ENCODE measurements at places on chromosomes 11 and 22.

DNA sequence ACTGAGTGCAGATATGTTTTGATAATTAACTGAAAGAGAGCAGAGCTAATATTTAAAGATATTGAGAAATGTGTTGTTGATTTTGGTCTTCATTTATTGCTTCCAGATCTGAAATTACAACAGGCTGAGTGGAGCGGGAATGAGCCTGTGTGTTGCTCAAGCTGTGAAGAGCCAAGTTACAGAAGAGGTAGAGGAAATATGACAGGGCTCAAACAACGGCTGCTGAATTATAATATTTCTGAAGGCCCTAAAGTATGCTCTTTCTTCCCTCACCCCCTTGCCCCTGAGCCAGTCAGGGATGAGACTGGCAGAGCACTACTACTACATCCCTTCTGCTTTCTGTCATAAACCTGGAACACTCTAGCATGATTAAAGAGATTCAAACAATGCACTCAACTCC is 115.6 kb downstream of the FANCF start:
- DNase-seq, result no peak

DNA sequence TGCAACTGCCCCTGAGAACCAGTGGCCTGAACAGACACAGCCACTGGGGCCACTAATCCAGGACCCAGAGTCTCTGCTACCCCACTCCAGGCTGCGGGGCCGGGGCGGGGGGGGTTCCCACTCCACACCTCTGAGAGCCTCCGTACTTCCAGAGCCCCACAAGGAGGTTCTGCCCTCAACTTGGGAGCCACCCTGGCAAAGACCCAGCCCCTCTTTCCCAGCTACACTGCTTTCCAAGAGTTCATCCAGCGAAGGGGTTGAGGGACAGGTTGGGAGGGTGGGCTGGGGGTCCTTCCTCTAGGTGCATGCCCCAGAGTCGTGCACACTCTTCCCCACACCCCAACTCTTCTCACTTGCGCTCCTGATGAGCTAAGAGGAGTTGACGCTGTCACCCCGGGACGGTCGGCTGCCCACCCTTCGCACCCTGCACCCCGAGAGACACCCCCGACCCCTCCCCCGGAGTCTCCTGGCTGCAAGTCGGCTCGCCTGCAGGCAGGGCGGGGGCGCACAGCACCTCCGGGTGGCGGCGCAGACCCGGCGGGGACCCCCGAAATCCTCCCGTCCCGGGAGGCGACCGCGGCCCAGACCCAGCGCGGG is 531 bp downstream of the RAB3IL1 start:
- peak; percentile 27 for DNase-seq

GRCh38 chr11:10514709-10515108 is 26.3 kb downstream of the RNF141 start:
- no peak for DNase-seq

DNA sequence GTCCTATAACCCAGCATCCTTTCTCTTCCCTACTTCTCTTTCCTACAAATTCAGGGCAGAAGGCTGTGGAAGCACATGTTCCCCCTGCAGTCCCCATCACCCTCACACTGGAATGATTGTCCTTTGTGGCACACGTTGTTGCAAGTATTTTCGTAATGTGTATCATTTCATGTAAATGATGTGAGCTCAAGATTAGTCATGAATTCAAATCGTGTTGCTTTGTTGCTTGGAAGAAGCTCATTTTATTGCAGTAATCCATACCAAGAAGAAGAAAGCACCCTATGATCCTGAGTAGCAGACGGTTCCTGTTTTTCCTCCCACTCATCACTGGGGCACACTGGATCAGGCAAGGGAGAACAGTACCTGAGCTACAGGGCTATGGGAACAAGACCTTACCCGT is 173.4 kb downstream of the NCAM1 start:
- DNase-seq, result no peak

- DNase-seq, result no peak
These were observed 3.5 kb upstream of the GGT1 start for GRCh38 chr22:24599514-24599913.

- DNase-seq, result peak; percentile 39
These were observed 101.0 kb downstream of the PTPRJ start for GRCh38 chr11:48081151-48082010.

- DNase-seq, result no peak
These were observed 592 bp upstream of the NLRX1 start for GRCh38 chr11:119167933-119168332.

DNA sequence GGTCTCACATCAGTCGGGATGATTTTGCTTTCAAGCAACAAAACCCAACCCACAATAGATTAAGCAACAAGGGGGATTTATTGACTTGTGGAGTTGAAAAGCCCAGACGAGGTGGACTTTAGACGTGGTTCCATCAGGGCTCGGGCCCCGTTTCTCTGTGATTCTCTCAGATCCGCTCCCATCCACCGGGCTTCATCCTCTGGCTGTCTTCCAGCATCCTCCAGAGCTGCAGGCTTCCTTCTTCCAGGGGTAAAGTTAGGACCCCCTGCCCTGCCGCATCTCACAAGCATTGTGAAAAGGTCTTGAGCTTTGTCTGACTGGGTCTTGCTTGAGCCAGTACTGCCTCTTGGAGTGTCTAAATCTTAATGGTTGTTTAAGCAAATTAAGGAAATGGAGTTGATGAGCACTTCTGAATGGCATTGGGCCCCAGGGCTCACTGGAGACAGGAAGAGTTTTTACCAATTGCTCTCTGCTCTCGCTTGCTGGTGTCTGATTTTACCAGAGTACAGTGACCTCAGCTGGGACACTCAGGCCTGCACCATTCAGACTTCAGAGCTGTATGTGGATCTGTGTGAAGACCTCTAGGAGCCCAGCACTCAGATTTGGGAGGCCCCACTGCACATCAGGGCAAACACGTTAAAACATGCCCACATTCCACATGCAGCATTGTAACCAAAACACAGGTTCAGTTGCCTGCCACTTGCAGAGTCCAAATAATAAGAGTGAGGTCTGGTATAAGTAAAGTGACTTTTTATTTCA is 13.5 kb upstream of the FTH1 start:
- DNase-seq, result no peak

GRCh38 chr11:92844197-92844596 is 125.3 kb upstream of the MTNR1B start:
- DNase-seq, result no peak

DNA sequence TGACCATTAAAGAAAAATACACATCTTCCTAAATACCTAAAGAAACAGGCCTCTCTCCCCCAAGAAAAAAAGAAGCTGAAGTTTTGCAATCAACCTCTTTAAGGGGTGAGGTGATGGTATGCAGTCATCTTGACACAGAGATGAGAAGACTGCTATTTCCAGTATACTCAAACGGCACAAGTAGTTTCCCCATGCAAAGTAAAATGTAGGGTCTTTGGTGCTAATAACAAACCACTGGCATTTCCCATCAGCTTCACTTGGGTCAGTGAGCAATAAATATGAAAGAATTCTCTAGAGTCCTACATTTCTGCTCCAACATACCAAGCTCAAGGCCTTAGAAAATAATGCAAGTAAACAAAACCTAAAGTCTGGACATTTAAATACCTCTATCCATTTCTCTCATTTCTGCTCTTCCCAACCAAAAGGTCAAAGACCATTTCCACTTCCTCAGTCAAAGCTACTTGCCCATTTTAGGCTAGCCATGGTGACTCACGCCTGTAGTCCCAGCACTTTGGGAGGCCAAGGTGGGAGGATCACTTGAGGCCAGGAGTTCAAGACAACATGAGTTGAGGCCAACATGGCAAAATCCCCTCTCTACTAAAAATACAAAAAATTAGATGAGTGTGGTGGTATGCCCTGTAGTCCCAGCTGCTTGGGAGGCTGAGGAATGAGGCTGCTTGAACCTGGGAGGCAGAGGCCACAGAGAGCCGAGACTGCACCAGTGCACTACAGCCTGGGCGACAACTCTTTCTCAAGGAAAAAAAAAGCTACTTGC is 39.5 kb upstream of the CHRNA10 start:
- DNase-seq, result no peak

GRCh38 chr11:116233561-116233960 is 539.2 kb downstream of the BUD13 start:
- no peak for DNase-seq

DNA sequence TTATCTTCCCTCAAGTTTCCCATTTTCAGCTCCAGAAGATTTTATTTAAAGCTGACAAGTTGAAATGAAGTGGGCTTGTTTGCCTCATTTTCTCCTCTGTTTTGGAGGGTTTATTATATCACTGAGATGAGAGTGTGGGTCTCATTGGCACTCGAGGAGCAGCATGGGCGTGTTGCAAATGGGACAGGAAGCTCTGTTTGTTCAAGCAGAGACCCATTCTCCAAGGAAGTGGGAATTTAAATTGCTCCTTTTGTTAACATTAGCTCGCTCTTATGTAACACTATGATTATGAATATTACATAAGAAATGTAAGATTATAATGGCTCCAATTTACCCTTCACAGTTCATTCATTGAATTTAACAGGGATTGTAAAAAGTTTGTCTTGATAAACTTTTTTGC is 317.7 kb upstream of the CTSC start:
- DNase-seq, result no peak

DNA sequence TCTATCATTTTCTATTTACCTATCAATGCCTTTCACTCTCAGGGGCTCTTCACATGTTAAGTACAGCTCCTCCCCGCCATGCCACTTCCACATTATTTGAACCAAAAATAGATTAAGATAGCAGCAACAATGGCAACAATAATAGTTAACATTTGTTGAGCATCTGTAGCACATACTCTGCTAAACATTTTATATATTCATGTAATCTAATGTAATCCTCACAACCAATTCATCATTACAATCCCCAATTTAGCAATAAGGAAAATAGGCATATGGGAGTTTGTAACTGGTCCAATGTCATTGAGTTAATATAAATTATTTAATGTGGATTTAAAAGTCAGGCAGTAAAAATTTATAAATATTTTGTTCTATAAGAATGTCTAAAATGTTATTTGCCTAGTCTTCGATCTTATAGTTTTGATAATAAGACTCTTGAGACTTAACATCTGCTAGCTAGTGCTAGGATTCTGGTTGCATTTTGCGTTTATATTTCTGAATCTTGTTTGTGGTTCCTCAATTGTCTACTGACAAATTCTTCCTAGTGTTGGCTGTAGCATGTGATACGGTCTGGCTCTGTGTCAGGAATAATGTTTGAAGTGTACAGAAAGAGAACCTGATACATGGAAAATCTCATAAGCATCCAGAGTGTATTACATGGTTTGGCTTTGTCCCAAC is 621.5 kb upstream of the LUZP2 start:
- no peak for DNase-seq

DNA sequence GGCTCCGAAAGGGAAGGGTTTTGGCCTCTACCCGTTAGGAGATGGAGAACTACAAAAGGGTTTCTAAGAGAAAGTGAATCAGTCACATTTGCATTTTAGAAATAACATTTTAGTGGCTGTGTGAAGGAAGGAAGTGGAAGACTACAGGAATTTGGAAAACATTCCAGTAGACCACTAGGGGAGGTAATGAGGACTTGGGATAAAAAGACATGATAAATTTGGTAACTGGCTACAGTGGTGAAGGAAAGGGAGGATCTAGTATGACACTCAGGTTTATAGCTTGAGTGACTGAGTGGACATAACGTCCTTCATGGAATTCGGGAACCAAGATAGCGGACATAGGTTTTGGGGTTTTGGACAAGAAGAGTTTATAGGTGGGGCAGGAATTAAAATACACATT is 7.0 kb upstream of the RRM1 start:
- DNase-seq, result no peak

- DNase-seq, result no peak
These were observed 5.4 kb downstream of the PTPMT1 start for GRCh38 chr11:47570651-47571356.

GRCh38 chr11:60753309-60753708 is 3.4 kb upstream of the MS4A15 start:
- no peak for DNase-seq

DNA sequence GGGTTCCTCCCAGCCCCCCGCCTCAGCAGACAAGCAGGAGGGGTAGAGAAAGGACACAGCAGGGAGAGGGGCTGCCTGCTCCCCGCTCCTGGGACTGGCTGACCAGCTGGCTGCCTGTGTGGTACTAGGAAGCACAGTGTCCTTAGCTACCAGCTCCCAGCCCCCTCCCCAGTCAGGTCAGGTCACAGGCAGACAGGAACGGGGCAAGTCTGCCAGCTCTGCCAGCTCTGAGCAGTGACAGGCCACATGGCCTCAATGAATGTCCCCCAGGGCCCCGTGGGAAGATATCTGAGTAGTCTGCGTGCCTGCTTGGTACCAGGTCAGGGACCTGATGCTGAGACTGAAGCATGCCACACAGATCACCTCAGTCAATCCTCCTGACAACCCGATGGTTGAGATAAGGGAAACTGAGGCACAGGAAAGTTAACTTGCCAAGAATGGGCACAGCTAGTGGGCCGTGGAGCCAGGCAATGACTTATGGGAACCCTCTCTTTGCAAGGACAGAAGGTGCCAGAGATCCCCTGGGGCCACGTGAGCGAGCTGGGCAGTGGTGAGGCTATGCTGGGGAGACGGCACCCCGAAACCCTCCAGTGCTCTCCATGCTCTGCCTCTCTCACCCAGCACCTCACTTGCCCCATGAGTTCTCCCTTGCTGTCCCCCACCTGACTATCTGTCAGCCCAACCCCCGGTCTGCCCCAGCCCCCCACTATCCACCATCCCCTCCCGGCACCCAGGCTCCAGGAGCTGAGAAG is 13.8 kb upstream of the MFNG start:
- DNase-seq, result no peak

DNA sequence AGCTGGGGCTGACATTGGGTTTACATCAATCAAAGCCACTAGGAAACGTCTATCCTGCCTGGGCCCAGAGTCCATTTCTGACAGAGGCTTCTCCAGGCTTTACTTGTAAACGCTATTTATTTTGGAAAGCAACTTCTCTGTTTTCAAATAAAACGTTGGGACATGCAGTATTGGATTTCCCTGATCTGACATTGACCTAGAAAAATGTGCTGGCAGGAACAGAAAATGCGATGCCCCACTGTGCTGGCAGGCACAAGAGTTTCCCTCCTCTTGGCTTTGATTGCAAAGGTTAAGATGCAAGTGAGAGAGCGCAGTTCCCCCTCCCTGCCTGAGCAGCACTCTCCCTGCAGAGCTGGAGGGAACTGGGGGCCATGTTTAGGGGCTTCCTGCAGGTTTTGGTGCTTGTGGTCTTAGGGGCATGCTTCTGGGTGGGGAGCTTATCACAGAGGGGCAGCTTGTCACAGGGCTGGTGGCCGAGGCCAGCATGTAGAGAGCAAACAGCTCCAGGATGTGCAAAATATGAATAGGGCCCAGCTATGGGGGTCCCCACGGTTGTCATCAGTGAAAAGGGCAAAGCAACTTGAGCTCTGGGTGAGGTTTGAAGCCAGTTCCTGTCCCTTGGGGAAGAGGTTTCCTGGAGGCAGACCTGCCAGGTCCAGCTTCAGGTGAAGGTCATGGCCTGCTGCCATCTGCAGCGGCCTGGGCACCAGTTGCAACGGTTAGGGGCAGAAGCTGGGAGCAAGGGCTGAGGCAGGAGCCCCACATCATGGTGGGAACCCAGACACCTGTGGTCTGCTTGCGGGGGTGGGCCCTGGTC is 42.3 kb upstream of the DKK3 start:
- DNase-seq, result no peak

- DNase-seq, result no peak
These were observed at the start of gene MYO7A for GRCh38 chr11:77127920-77128691. Gene MYO7A, plus strand, starts transcription at chr11:77128246. Its CDS starts 2,389 bp downstream, at chr11:77130635.

DNA sequence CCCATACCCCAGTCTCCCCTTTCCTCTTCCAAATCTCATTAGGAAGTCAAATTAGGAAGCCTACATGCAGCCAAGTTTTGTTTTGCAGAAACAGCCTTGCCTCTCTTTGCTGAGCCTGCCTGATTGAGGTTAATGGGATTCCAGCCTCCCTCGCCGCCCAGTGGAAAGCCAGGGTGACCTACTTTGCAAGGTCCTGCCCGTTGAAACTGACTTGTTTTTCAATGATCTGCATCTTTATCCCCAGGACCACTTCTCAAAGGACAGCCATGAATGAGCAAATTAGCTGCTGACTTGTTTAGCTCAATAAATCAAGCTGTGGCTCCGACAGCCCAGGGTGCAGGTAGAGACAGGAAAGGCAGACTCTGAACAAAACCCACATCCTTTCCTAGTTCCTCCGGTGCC is 110.4 kb downstream of the RRAS2 start:
- DNase-seq, result no peak
